ENCODE measurements at places on chromosomes 13 and 19. TPM values are rescaled to one million over a fixed set of nuclear protein-coding genes. Genes with fewer than 3 reads are reported as not detected.

TBCB gene
- 342 TPM for total RNA-seq

MEIOSIN gene
- not detected for total RNA-seq

SPC24 gene
- 237 TPM for total RNA-seq

NCR1 gene
- not detected for total RNA-seq

ANKLE1 gene
- total RNA-seq, result 1.00 TPM

RAB20 gene
- 3.2 TPM for total RNA-seq

BIVM gene
- 20.1 TPM for total RNA-seq

ELSPBP1 gene
- total RNA-seq, result not detected

PRKCG gene
- not detected for total RNA-seq

CATSPERD gene
- total RNA-seq, result not detected

KIR2DL3 gene
- not detected for total RNA-seq

WDR88 gene
- not detected for total RNA-seq

ZNF724 gene
- total RNA-seq, result 11.6 TPM

FBN3 gene
- total RNA-seq, result not detected

PRDX2 gene
- 232 TPM for total RNA-seq

ACTMAP gene
- 1.1 TPM for total RNA-seq

CCDC169 gene
- 4.5 TPM for total RNA-seq

ZNF850 gene
- 3.1 TPM for total RNA-seq

TSSK6 gene
- total RNA-seq, result 2.0 TPM

ATP8B3 gene
- total RNA-seq, result 2.7 TPM

IFNL2 gene
- not detected for total RNA-seq

GGACT gene
- total RNA-seq, result 3.0 TPM

SPACA4 gene
- not detected for total RNA-seq

PEAK3 gene
- total RNA-seq, result not detected

CXCL17 gene
- total RNA-seq, result not detected

LIM2 gene
- not detected for total RNA-seq

ZNF439 gene
- 6.7 TPM for total RNA-seq

CERS1 gene
- total RNA-seq, result 1.1 TPM

MAMSTR gene
- total RNA-seq, result 1.2 TPM

GIPR gene
- total RNA-seq, result not detected

ZNF507 gene
- total RNA-seq, result 15.6 TPM
